ENCODE measurements at places on chromosomes 13 and 19. TPM values are rescaled to one million over a fixed set of nuclear protein-coding genes. Genes with fewer than 3 reads are reported as not detected.

DNA sequence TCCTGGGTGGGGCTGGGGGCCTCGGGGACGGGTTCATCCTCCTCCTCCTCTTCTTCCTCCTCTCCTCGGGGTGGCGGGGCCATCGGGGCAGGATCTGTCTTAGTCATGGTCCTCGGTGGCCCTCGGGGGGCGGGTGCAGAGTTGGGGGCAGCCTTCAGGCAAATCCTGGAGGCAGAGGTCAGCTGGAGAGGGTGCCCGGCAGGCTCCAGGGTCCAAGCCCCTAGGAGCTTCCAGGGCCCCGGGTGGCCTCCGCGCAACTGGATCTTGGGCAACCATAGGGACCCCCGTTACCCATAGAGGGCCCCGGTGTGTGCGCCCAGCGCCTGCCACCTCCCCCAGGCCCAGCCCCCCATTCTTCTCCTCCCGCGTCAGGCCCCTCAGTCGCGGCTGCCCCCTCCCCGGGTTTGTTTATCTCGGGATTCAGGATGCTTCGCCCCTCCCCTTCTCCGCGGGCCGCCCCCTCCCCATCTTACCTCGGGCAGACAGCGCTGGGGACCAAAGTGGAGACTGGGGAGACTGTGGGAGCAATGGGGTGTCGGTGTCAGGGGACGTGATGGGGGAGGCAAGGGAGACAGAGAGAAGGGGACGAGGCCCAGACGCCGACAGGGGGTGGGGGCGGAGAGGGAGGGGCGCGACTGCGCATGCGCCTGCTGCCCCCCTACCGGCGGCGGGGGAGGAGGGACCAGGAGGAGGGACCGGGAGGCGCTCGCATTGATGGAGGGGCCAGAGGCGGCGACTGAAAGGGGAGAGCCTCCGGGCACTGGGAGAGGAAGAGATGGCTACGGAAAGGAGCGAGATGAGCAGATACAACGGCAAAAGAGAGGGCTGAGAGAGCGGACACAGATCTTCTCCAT is at the start of gene CLIP3:
Gene CLIP3 (minus strand): TSS at position 623 of the 854 bp plus-strand sequence. CDS start 516 bp downstream, at position 107.
- peak; percentile 63 for DNase-seq

GRCh38 chr19:37361994-37362393 is 8.9 kb upstream of the ZNF527 start:
- DNase-seq, result no peak

DNA sequence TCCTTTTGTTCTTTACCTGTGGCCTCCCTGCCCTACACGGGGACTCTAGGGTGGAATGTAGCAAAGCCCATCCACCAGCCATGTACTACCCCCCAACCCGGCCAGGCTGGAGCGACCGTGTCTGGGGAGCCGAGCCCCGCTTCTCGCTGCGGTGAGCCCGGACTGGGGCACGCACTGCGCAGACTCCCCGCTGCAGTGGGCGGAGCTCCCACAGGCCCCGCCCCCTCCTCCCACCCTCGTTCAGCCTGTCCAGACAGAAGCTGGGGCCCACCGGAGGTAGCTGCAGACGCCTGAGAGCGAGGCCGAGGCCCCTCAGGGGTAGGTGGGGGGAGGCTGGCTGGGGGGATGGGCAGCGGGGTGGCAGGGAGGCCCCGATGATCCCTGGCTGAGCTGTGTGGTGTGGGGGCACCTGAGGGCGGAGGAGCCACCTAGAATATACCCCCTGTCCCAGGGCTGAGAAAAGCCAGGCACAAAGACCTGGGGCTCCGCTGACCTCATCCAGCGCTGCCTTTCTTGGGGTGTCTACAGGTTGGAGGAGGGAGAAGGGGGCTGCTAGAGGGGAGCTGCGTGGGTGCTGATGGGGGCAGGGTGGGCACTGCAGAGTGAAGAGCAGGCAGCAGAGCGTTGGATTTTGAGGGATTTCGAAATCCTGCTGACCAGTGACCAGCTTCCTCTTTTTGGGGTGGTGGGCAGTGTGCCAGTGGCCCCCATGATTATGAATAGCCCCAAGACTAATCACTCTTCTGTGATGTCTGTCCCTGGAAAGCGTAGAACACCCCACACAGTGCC is 17.3 kb downstream of the PLD3 start:
- peak; percentile 75 for DNase-seq

The TRAPPC5 gene
- polyA plus RNA-seq, result 19.4 TPM

The PGLYRP1 gene
- not detected for polyA plus RNA-seq
